ENCODE measurements at places on chromosomes 11 and 22.

DNA sequence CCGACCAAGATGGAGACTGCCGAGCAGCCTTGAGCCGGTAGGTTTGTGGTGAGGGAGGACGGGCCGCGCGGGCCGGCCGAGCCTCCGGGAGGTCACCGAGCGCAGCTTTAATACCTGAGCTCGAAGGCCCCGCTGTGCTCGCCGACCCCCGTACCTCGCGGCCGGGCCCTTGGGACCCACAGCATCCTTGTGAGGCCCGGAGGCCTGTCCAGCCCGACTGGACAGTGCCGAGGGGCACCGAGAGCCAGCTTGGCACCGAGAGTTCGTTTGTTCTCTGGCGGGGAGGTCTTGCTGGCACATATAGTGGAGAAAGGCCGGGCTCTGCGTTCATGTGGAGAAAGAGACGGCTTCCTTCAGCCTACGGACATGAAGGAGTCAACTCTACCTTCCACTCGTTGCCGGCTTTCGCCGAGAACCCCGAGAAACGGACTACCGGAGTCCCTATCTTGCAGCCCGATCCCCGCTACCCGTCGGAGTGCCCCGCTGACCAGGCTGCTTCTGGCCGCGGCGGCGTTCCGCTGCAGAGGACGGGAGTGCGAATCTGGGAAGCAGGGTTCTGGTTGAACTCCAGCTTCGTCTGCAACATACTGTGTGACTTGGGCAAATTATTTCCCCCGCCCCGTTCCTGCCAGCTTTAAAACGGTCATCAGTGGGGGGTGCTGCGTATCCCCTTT lies 349 bp downstream of the TSSC4 start:
- no peak for DNase-seq

GRCh38 chr22:37206841-37207821 lies 5.1 kb downstream of the SSTR3 start:
- DNase-seq, result no peak

- DNase-seq, result no peak
These were observed 33.8 kb upstream of the OLFML1 start for GRCh38 chr11:7451520-7451919.

DNA sequence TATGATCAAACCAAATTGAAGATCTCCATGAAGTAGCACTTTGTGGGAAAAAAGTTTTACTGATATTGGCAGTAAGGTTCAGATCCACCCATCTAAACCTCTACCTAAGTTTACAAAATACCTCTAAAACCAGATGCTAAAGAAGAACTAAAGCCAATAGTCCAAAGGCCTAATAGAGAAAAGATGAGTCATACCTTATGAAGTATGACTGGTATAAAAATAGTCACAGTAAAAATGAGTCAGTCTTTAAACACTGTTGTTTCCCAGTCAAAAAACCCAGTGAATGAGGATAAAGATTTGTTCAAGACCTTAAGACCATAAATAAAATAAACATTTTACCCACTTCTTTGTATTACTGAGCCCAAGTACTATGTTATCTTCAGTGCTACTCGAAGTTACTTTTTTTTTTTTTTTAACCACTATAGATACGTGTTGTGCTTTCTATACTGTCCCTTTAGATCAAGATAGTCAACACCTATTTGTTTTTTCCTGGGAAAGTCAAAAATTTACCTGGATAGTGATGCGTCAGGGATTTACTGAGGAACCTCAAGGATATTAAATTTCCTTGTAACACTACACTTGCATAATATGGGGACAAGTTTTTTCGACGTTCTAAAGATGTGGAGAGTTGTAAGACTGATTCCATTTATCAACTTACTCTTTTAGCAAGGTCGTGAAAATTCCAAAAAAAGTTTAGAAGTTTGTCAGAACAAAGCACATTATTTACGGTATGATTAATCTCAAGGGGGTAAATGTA lies 87.3 kb downstream of the CCDC73 start:
- no peak for DNase-seq

DNA sequence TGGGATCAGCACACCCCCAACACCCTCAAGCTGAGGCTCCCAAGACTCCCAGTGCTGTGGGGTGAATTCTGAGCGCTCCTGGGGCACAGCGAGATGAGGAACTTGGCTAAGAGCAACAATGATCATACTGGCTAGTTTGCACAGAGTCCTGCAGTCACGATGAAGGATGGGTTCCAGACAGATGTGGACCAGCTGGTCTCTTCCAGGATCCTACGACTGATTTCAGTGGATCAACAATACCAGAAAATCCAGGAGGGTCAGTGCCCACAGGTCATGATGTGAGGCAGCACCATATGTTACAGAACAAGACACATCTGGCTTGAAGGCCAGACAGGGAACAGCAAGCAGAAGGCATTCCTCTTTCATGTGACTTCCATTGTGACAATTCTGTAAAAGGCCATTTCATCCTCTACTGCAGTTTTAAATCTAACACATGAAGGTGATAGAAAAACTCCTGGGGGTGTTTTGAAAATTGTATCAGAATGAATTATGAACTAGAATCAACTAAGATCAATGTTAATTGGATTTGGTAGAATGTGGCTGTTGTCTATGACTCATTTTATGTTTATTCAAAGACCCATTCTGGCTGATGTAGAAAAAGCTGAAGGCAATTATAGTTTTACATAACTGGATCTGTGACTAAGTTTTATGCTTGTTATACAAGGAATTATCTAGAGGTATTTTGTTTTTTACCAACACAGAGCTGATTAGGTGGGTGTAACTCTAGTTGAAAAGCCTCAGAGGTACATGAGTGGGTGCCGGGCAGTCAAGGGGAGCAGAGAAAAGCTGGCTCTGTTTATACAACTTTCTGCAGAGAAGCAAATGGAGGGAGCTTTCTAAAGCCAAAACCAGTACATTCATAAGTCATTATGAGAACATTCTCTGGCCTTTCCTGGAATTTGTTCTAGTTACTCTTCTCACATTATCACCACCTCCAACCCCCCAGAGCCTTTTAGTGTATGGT lies 29.1 kb downstream of the OR52K1 start:
- DNase-seq, result no peak

GRCh38 chr11:123206791-123207434 lies 11.9 kb upstream of the CLMP start:
- no peak for DNase-seq

DNA sequence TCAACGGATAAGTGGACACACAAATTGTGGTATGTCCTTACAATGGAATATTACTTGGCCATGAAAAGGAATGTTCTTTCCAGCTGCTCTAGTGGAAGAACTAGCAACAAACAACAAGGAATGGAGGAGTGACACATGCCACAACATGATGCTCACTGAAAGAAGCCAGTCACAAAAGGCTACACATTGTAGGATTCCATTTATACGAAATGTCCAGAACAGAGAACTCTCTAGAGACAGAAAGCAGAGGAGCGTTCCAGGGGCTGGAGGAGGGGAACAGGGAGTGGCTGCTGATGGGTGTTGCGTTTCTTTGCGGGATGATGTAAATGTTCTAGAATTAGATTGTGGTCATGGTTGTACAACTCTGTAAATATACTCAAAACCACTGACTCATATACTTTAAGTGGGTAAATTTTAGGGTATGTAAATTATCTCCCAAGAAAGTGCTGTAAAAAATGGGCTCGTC lies 32.4 kb upstream of the PDGFB start:
- DNase-seq, result no peak

GRCh38 chr11:32426819-32427615 lies 8.3 kb downstream of the WT1 start:
- no peak for DNase-seq

DNA sequence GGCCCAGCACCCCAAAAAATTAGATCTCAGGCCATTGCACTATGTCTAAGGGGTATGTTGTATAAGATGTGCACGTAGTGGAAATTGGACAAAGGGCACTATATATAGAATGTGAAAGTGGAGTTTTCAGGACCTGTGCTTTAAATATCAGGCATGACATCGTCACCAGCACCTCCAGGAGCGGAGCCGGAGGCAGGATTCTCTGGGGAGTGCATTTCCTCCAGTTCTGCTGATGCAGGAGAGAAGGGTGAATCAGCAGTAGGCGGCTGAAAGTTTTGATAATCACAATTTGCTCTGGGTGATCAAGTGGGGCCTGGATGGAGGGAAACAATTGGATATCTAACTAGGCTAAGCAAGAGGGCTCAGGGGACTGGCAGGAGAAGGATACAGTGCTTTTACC lies 69.1 kb upstream of the NTM start:
- no peak for DNase-seq

GRCh38 chr22:20940186-20940651 lies 23.0 kb downstream of the CRKL start:
- no peak for DNase-seq

DNA sequence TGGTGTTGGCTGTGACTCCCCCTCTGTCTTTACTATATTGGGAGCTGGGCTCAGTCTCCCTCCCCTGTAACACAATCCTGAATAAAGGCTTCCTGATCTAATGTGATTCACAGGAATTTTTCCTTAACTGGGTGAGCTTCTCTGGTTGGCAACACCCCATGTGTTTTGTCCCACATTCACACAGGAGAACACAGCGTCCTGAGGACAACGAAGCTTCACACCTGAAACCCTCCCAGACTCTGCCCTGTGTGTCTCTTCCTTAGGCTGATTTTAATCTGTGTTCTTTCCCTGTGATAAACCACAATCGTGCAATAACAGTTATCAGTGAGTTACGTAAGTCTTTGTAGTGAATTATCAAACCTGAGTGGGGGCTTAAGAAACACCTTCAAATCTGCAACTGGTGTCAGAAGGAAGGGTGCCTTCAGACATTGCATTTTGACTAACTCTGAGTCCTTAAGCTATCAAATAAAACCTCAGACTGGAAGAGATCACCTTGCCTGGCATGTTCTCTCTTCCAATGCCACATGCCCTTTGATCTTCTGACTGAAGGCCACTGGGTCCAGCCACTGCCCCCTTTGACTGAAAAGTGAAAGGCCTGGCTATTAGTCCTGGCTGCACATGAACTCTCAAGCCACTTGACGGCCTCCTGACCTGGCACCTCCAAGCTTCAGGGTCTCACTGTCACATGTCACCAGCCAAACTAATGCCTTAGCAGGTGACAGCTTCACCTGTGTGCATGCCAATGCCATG lies 17.3 kb downstream of the APOL3 start:
- no peak for DNase-seq

- no peak for DNase-seq
These were observed 33.7 kb upstream of the CD5 start for GRCh38 chr11:61068581-61068980.

- no peak for DNase-seq
These were observed 5.5 kb upstream of the DNAL4 start for GRCh38 chr22:38799265-38800002.

GRCh38 chr11:128447233-128447632 lies 140.1 kb downstream of the ETS1 start:
- DNase-seq, result no peak

DNA sequence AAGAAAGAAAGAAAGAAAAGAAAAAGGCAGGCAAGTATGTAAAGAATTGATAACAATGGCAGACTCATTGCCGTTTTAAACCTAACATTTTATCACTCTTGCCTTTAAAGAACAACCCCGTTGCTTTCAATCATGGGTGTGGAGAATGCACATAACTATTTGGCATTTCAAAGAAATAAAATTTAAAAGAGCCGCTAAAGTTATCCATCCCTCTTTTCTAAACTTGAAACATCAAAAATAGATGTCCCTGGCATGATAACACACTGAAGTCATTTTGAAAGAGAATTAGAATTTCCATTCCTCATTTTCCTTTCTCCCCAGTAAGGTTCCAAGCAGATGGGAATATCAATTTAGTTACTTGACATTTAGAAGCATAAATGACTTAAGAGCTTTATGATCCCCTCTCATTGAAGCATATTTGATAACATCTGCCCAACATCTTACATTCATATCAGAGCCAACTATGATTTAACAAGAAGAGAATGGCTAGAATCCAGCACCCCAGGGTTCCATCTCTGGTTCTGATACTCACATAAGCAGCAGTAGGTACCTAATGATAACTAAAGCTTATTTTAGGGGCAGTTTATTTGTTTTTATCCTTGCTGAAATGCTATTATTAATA lies 529.6 kb upstream of the LRRC4C start:
- no peak for DNase-seq

DNA sequence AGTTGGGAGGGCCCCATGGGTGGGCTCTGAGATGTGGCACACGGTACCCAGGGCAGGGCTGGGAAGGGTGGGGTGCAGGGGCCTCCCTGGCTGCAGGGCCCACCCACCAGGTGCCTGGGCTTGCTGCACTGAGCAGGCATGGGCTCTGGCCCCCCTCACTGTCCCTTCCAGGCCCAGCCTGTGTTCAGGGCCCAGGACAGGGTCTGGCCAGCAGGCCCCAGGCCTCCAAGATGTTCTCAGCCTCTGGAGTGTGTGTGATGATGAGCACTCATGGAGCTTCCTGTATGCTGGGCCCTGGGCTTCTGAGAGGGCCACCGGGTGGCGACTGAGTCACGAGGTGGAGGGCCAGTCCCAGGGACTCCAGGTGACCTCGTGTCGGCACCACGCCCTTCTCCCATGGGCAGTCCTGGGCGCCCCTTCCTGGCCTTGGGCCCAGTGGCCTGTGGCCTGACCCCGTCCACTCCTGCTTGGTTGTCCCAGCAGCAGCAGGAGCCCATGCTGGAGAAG lies 55.9 kb upstream of the CCDC188 start:
- DNase-seq, result no peak

DNA sequence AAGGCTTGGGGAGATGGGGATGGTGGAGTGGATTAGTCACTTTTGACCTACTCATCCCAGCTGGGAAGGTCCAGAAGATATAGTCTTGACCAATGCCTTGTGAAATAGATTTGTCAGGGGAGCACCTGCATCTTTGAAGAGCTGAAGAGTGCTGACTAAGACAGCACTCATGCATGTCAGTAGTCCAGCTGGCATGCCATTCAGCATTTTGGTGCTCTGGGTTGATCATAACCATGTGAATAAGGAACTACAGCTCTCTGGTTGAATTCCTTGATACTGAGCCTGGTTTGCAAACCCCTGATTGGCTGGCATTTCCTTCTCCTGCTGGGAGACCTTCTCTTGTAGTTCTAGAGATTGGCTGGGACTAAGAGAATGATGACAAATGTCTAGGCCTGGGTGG lies 106.8 kb upstream of the ALX4 start:
- DNase-seq, result no peak

DNA sequence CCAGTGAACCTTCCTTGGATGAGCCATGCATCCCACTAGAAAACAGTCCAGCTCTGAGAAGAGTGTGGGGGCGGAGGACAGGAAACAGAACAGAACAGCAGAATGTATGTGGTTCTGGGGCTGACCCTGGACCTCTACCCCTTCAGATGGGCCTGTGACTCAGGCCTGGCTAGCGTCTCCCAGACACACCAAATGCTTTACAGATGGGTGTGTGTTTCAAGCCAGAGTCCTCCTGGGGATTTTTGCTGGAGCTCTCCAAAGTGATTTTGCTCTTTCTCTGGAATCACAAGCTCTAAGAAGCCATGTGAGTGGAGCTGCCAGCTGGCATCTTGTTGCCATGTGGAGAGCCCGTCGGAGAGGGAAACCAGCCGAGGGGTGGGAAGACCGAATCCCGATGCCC lies 13.2 kb upstream of the C1QTNF4 start:
- DNase-seq, result no peak

Measured in activated CD4-positive, alpha-beta T cell treated with anti-CD3 and anti-CD28 coated beads, Interleukin-2, amount 50 U/mL, for 4 hours (primary cell).